ENCODE measurements at places on chromosomes 11 and 22. TPM values are rescaled to one million over a fixed set of nuclear protein-coding genes. Genes with fewer than 3 reads are reported as not detected.

DNA sequence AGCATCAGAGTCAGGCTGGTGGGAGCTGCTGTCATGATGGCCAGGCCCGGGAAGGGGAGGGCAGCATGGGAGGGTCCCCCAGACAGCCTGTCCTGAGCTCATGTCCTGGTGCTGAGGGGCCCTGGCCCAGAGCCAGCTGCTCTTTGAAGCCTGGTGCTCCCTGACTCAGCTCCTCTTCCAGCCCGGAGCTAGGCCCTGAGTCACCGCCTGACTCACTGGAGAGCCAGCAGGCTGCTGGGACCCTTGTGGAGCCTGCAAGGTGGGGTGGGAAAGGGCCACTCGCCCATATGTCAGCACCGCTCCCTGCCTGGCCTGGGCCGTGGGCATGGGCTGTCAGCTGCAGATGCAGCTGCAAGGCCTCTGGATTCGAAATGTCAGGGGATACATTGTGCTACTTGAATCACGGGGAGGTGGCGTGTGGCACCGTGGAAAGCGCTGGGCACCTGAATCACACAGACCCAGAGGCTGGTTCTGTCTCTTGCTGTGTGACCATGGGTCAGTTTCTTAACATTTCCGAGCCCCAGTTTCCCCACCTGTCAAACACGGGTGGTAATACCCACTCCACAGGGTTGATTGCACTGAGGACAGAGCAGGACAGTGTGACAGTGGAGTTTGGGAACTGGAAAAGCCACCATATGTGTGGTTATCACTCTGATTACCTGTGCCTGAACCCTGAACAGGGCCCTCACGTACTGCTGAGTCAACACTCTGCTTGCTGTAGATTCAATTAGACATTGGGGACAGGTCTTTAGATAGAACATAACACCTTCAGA lies 4.4 kb downstream of the CACNA1I start:
- no peak overlapping the region for H3K27ac ChIP-seq
- H3K27me3 ChIP-seq, result peaks cover 9% of the 10 kb centered on the region
- no peak overlapping the region for H3K4me3 ChIP-seq
- peak; percentile 28 for DNase-seq
- no peaks in the 10 kb centered on the region for H3K4me1 ChIP-seq
- H3K36me3 ChIP-seq, result no peaks in the 10 kb centered on the region

OLFML1 gene
- total RNA-seq, result 0.69 TPM

CLCF1 gene
- 0.48 TPM for total RNA-seq

GRK3 gene
- 16.7 TPM for total RNA-seq

DNA sequence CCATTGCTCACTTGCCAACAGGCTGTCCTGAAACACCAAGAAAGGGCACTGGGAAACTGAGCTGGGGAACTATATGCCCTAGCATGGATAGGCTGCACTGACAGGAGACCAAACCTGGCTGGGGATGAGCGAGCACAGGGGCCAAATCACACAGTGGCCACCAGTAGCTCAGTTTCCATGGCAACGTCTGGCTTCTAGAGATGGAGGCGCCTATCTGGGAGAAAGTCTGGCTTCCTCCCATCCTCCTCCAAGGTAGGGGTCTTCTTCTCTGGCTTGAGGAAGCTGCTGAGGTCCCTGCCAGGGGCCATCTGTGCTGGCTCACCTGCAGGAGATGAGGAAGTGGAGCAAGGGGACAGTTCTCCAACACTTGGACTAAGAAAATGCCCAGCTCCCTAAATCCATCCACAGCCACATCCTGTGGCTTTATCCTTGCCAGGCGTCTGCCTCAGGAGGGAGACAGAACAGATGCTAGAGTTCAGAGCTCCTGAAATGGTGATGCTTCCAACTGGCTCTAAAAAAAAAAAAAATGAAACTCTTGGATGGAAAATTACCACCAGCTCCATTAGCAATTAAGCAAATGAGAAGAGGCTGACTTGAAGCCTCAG lies 48.3 kb downstream of the SYT13 start:
- no peak for DNase-seq
- no peaks in the 10 kb centered on the region for H3K27me3 ChIP-seq
- H3K36me3 ChIP-seq, result no peaks in the 10 kb centered on the region
- H3K4me3 ChIP-seq, result no peak overlapping the region
- no peak overlapping the region for H3K27ac ChIP-seq

GRCh38 chr22:33529424-33530113 lies 390.7 kb downstream of the LARGE1 start:
- DNase-seq, result no peak
- no peak overlapping the region for H3K27ac ChIP-seq
- no peak overlapping the region for H3K4me3 ChIP-seq

GRCh38 chr22:24996420-24996952 lies 44.0 kb downstream of the KIAA1671 start:
- H3K36me3 ChIP-seq, result no peaks in the 10 kb centered on the region
- H3K4me1 ChIP-seq, result peaks cover 19% of the 10 kb centered on the region
- no peak overlapping the region for H3K27ac ChIP-seq
- no peaks in the 10 kb centered on the region for H3K27me3 ChIP-seq
- DNase-seq, result no peak

GRCh38 chr11:12698048-12698447 lies 23.8 kb downstream of the TEAD1 start:
- H3K27me3 ChIP-seq, result no peaks in the 10 kb centered on the region
- H3K27ac ChIP-seq, result no peak overlapping the region
- H3K4me1 ChIP-seq, result peaks cover 52% of the 10 kb centered on the region
- H3K36me3 ChIP-seq, result no peaks in the 10 kb centered on the region
- DNase-seq, result no peak

OR10A3 gene
- total RNA-seq, result not detected

GRCh38 chr11:72860592-72860991 lies 46.4 kb downstream of the ATG16L2 start:
- DNase-seq, result no peak
- H3K4me1 ChIP-seq, result no peaks in the 10 kb centered on the region
- H3K27me3 ChIP-seq, result no peaks in the 10 kb centered on the region
- H3K27ac ChIP-seq, result no peak overlapping the region
- peaks cover 34% of the 10 kb centered on the region for H3K36me3 ChIP-seq

DNA sequence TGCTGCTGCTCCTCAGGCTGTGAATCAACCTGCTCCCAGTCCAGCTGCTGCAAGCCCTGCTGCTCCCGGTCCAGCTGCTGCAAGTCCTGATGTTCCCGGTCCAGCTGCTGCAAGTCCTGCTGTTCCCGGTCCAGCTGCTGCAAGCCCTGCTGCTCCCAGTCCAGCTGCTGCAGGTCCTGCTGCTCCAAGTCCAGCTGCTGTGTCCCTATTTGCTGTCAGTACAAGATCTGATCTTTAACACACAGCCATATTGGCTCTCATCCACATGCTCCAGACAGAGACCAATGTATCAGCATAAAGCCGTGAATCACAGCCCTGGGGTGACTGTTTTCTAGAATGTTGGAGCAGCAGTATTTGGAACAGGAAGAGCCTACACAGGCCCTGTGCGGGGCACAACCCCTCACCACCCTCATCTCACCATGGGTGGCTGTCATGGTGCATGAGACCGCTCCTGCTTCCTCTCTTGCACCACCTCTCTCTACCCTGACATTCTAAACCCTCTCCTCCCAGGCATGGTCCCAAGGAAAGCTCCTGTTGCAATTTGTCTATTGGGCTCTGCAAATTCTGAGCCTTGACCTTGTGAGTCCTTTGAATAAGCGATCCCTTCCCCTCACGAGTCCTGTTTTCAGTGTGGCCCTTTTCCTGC lies 3.5 kb downstream of the KRTAP5-10 start:
- no peak overlapping the region for H3K4me3 ChIP-seq
- no peak for DNase-seq
- H3K27ac ChIP-seq, result no peak overlapping the region
- no peaks in the 10 kb centered on the region for H3K36me3 ChIP-seq

GRCh38 chr11:104694259-104695064 lies 203.8 kb downstream of the CASP12 start:
- no peak overlapping the region for H3K27ac ChIP-seq
- no peak for DNase-seq
- no peaks in the 10 kb centered on the region for H3K27me3 ChIP-seq

- H3K27me3 ChIP-seq, result no peaks in the 10 kb centered on the region
- no peak overlapping the region for H3K4me3 ChIP-seq
- no peak for DNase-seq
- 0 out of 2 replicates have a peak, but pooled peaks cover 2% of the 10 kb centered on the region for H3K36me3 ChIP-seq
- H3K27ac ChIP-seq, result no peak overlapping the region
- peaks cover 43% of the 10 kb centered on the region for H3K4me1 ChIP-seq
These were observed 21.2 kb downstream of the PPP6R3 start for GRCh38 chr11:68481579-68482240.

DNA sequence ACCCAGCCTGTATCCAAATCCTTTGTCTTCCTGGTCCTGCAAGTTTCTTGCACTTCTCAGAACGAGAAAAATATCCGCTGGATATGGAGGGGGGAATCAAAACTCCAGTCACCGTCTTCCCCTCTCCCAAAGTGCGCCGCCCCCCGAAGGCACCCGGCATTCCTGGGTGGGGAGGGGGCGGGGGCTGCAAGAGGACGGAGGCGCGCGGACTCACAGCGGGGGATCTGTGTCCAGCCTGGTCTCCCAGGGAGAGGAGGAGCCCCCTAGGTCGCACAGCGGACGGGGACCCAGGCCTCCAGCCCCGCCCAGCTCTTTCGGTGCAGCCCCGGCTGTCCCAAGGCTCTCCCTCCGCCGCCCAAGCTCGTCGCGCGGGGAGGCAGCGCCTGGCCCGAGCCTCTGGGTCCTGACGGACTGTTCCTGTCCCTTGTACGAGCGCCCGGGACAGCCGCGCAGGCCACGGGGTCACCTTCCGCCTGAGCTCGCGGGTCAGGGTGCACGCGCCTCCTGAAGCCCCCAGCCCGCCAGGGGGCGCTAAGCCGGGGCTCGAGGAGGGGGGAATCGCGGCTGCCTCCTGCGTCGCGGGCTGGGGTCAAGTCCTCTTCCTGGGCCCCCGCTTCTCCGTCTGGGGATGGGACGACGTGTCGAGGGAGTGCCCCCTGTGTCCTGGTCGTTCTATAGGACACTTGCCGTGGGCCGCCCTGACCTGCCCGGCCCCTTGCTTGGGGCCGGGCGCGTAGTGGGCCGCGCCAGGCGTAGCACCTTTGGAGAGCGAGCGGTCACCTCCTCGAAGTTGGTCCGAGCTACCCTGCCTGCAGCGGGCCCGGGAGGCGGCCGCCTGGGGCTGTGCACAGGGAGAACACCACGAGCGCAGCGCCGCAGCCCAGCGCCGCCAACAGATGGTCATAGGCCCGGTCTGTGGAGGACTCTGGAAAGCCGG lies 2.4 kb upstream of the WNT11 start:
- H3K27me3 ChIP-seq, result peaks cover 14% of the 10 kb centered on the region
- peaks cover 42% of the 10 kb centered on the region for H3K4me1 ChIP-seq
- no peaks in the 10 kb centered on the region for H3K36me3 ChIP-seq
- DNase-seq, result peak; percentile 56
- peak overlapping the region; percentile 75 for H3K4me3 ChIP-seq

C11orf21 gene
- not detected for total RNA-seq

OR52H1 gene
- not detected for total RNA-seq

- DNase-seq, result no peak
- no peak overlapping the region for H3K4me3 ChIP-seq
- H3K27me3 ChIP-seq, result peaks cover 18% of the 10 kb centered on the region
- no peak overlapping the region for H3K27ac ChIP-seq
These were observed 20.8 kb upstream of the JAM3 start for GRCh38 chr11:134048028-134048427.

PLA2G3 gene
- 0.11 TPM for total RNA-seq

APOA4 gene
- 1.8 TPM for total RNA-seq

GRCh38 chr11:34235189-34235588 lies 122.6 kb downstream of the ABTB2 start:
- H3K36me3 ChIP-seq, result no peaks in the 10 kb centered on the region
- H3K27ac ChIP-seq, result no peak overlapping the region
- no peak overlapping the region for H3K4me3 ChIP-seq
- DNase-seq, result no peak
- no peaks in the 10 kb centered on the region for H3K27me3 ChIP-seq
- peaks cover 18% of the 10 kb centered on the region for H3K4me1 ChIP-seq

PKDREJ gene
- not detected for total RNA-seq

DNA sequence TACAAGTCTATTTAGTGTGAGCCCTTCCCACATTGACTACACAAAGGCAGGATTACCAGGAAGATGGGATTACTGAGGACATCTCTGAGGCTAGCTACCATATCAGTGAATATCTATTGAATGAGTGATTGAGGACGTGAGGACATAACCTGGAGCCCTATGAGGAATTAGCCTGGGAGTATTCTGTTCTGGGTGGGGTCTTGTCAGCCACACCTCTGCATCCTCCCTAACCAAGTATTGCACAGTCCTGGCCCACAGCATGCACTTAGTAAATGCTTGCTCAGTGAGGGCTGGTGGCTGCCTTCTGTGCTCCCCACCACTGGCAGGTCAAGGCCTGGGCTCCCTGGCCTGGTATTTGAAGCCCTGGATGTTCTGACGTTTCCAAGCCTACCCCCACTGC lies 14.8 kb downstream of the DUSP18 start:
- H3K27me3 ChIP-seq, result no peaks in the 10 kb centered on the region
- H3K4me1 ChIP-seq, result no peaks in the 10 kb centered on the region
- H3K36me3 ChIP-seq, result no peaks in the 10 kb centered on the region
- no peak for DNase-seq
- no peak overlapping the region for H3K4me3 ChIP-seq
- H3K27ac ChIP-seq, result no peak overlapping the region

C11orf52 gene
- 10.5 TPM for total RNA-seq

DNA sequence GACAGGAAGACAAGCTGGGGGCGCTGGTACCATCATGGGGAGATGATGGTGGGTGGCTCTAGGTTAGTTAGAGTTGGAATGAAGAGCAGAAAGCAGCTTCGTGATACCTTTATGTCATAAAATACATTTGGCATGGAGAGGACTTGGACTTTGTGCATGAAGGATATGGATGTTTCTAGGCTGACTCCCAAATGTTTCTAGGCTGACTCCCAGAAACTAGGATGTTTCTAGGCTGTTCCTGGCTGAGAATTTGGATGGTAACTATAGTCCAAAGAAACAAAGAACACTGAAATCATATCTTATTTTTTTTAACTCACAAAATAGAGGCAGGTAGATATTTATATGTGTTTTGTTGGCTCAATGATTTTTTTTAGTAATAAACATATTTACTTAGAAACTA lies 89.4 kb upstream of the VPREB1 start:
- peaks cover 8% of the 10 kb centered on the region for H3K27me3 ChIP-seq
- no peaks in the 10 kb centered on the region for H3K36me3 ChIP-seq
- no peak for DNase-seq
- H3K4me1 ChIP-seq, result peaks cover 8% of the 10 kb centered on the region

DEAF1 gene
- 29.6 TPM for total RNA-seq

GRCh38 chr11:73140213-73141030 lies 1.7 kb downstream of the FCHSD2 start:
- H3K4me3 ChIP-seq, result peak overlapping the region; percentile 91
- H3K27me3 ChIP-seq, result no peaks in the 10 kb centered on the region
- H3K4me1 ChIP-seq, result peaks cover 65% of the 10 kb centered on the region
- no peak for DNase-seq
- H3K27ac ChIP-seq, result peak overlapping the region; percentile 95

- H3K27me3 ChIP-seq, result no peaks in the 10 kb centered on the region
- peak overlapping the region; percentile 79 for H3K4me3 ChIP-seq
- DNase-seq, result no peak
- H3K27ac ChIP-seq, result no peak overlapping the region
- no peaks in the 10 kb centered on the region for H3K36me3 ChIP-seq
These were observed 3.8 kb upstream of the ADORA2A start for GRCh38 chr22:24423519-24424000.

DNA sequence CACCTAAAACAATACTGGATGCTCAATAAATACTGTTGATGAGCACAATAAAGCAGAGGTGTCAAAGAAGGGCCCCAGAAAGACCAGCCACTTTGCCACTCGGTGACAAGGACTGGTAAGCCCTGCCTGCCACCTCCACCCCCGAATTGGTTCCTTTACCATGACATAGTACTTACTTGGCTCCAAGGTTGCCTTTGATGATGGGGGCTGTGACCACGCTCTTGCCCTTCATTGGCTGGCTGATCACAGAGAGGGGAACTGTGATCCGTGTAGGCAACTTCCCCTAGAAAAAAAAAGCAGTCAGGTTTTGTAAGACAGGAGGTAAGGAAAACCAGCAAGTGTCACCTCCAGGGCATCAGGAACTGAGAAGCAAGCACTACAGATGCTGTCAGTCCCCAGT lies 29.7 kb downstream of the NFRKB start:
- H3K36me3 ChIP-seq, result peaks cover 36% of the 10 kb centered on the region
- H3K27ac ChIP-seq, result no peak overlapping the region
- H3K27me3 ChIP-seq, result no peaks in the 10 kb centered on the region
- H3K4me3 ChIP-seq, result no peak overlapping the region
